ENCODE measurements at places on chromosomes 5 and 9. TPM values are rescaled to one million over a fixed set of nuclear protein-coding genes. Genes with fewer than 3 reads are reported as not detected.
A peak's percentile ranks its signal among the peaks of the same experiment; 100 is the strongest.

The CD14 gene
- 107 TPM for total RNA-seq

GRCh38 chr5:64384765-64385164, 121.0 kb upstream of the RGS7BP start:
- no peak for DNase-seq

- DNase-seq: peak; percentile 84
Observed at GRCh38 chr5:95960667-95961616, 709 bp downstream of the ELL2 start.

The SPTAN1 gene
- total RNA-seq: 336 TPM

DNA sequence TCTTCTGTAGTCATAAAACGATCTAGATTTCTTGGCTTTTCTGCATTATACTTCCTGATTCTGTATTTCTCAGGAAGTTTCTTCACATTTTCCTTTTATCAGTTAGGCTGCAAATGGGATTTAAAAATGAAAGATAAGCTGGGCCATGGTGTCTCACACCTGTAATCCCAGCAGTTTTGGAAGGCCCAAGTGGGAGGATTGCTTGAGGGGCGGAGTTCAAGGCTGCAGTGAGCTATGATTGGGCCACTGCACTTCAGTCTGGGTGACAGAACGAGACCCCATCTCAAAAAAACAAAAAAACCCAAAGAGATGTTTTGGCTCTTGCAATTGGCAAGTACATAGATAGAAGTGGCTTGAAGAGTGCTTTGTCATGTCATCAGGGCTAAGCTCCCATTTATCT, 26.2 kb upstream of the APC start:
- no peak for DNase-seq

All from left cardiac atrium (tissue), 4 donors.